ENCODE measurements at places on chromosomes 4 and X.
A peak's percentile ranks its signal among the peaks of the same experiment; 100 is the strongest.

DNA sequence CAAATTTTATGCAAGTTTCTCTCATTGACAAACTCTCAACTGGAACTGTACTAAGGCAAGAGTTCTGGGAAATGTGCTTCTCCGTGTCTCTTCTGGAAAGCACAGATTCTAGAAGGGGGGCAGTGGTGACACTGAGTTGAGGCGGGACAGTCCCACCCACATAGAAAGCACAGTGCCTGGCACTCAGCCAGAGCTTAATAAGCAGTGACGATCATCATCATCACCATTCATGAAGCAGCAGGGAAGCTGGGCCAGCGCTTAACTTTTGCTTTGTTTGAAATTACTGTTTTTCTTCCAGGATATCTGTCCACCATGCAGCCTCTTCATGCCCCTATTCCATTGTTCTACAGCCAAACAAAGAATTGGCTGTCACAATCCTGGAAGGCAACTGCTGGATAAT lies 60.3 kb downstream of the BEND2 start:
- DNase-seq, result no peak

GRCh38 chr4:122219356-122219755 lies 67.2 kb downstream of the BLTP1 start:
- no peak for DNase-seq

DNA sequence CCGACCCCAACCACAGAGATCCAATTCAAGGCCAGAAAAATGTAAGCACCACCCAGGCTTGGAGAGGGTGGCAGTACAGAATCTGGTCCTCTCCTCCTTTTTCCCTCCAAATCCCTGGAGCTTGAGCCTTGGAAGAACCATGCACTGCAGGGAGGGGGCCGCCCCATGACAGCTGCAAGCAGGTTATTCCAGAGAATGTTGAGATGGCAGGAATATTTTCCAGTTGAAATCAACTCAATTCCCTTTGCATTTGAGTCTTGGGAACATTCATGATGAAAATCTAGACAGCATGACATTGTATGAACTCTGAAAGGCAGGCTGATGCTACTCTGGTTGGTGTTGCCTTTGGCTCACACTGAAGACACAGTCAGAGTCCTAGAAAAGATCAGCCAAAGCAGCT lies 386.6 kb upstream of the FGF16 start:
- DNase-seq, result no peak

GRCh38 chr4:13783800-13784411 lies 156.4 kb upstream of the BOD1L1 start:
- no peak for DNase-seq

- DNase-seq, result no peak
Measured at GRCh38 chr4:123298261-123298660, 98.3 kb upstream of the SPRY1 start.

DNA sequence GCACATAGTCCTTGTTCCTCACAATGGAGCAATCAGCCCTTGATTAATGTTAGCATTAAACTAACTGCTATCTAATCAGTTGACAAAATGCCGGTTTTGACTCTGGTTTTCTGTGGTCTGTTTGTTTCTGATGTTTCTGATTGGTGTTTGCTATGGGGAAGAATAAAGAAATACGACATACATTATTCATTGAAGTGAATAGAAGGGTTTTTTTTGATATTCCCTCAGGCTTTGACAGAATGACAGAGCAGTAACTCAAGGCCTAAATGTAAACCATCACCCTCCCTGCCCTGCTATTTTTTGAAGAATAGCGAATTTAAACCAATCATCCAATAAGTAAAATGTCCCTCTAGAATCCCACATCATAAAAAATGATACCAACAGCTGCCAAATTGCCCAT lies 65.5 kb upstream of the HS3ST1 start:
- DNase-seq, result no peak

- no peak for DNase-seq
Measured at GRCh38 chrX:45876206-45876605, 669.0 kb downstream of the ZNF674 start.

DNA sequence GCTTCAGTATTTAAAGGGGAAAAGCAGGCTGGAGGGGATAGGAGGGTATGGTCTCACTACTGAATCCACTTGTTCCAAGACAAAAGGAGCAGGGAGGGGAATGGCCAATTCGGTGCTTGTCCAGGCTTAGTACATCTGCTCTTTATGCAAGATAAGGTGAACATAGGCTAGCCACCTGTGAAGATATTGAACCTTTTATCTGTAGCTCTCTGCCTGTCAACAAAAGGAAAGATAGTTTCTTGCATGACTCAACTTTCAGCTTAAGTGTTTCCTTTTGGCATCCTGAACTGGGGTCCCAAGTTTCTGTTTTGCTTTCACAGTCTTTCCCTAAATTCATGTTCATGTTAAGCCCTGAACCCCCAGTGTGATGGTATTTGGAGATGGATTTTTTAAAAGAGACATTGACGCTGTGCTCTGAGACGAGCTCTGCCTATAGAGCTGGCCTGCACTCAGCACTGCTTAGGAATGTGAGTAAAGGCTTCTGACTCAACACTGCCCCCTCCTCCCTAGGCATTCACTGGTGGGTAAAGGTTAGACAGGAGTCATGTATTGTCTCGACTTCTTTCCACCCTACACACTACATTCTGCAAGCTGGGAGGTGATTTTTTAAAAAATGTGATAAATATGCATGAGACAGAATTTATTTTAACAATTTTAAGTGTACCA lies 28.2 kb downstream of the FAM149A start:
- no peak for DNase-seq

GRCh38 chrX:129961180-129962083 lies 21.0 kb upstream of the BCORL1 start:
- peak; percentile 22 for DNase-seq

- DNase-seq, result no peak
Measured at GRCh38 chrX:41796046-41796445, 72.1 kb downstream of the GPR82 start.

- DNase-seq, result no peak
Measured at GRCh38 chrX:110252711-110253110, 65.2 kb downstream of the AMMECR1 start.

- no peak for DNase-seq
Measured at GRCh38 chr4:184819786-184820185, 6.0 kb downstream of the ACSL1 start.

GRCh38 chr4:62661821-62662220 lies 1461.7 kb downstream of the ADGRL3 start:
- DNase-seq, result no peak

GRCh38 chrX:31353095-31353494 lies 281.3 kb upstream of the FTHL17 start:
- DNase-seq, result no peak

GRCh38 chr4:130851107-130851506 lies 1755.2 kb downstream of the C4orf33 start:
- DNase-seq, result no peak

GRCh38 chr4:117654079-117654478 lies 380.2 kb upstream of the NDST3 start:
- DNase-seq, result no peak

- DNase-seq, result no peak
Measured at GRCh38 chr4:76011018-76011670, 3.8 kb upstream of the CXCL9 start.

DNA sequence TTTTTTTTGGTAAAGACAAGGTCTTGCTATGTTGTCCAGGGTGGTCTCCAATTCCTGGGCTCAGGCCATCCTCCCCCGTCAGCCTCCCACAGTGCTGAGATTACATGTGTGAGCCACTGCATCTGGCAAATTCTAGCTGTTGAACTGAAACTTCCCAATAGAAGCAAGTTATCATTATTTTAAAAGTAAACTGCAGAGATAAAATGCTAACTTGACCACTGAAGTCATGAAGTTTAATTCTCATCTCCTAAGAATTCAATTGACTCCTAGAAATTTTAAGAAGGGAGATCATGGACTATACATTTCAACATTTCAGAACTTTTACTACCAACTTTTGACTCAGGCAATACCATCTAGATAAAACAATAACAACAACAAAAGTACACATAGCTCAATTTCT lies 11.7 kb upstream of the EXOSC9 start:
- no peak for DNase-seq

GRCh38 chr4:3512719-3513118 lies 19.5 kb downstream of the LRPAP1 start:
- no peak for DNase-seq

DNA sequence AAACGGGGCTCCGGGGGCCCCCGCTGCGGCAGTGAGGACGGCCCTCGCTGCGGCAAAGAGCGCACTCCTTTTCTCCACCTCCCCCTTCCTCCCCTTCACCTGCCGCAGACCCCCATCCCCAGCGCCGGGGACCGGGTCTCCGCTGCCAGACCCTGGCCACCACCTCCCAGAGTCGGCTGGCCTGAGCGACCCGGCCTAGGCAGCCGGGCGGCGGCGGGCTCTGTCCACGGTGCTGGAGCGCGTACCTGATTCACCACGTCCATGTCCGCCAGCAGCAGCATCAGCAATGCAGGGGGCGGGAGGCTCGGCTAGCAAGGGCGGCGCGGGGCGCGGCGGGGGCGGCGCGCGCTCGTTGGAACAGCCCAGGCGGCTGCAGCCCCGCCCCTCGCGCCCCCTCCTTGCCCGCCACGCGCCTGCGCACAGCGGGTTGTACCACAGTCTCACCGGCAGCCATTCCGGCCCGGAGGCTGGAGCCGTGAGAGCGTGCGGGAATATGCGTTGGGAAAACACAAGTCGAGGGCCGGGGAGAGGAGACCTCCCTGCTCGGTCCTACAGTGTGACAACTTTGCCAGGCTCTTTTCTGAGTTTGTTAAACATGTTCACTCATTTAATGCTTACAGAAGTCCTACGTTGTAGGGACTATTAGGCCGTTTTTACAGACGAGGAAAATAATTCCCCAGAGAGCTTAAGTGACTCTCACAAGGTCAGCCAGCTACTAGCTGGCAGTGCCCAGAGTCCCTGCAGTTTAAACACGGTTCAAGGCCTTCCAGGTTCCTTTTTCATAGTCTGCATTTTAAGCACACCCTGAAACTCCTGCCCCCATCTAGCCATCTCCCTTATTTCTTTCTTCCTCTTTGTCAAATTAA lies at the start of gene SYP:
Gene SYP, minus strand, starts transcription at position 288 of the 866 bp plus-strand sequence. Its CDS starts 7 bp downstream, at position 281.
- DNase-seq, result peak; percentile 77

DNA sequence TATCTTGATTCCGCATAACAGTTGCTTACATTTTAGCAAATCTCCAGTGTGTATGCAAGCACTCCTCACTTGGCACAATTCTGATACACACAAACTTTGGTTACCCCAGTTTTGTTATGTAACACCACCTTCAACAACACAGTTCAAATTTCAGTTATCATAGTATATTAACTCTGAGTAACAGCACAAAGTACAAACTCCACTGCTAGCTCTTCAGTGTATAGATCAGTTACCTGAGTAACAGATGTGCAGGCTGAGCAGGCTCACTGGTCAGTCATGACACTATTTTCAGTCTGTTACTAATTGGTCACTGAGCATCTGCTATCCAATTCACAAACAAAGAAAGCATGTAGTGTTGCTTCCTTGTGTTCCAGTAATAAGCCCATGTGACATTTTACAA lies 55.4 kb downstream of the PKD2 start:
- no peak for DNase-seq

- DNase-seq, result no peak
Measured at GRCh38 chr4:155161357-155161756, 47.1 kb upstream of the NPY2R start.

DNA sequence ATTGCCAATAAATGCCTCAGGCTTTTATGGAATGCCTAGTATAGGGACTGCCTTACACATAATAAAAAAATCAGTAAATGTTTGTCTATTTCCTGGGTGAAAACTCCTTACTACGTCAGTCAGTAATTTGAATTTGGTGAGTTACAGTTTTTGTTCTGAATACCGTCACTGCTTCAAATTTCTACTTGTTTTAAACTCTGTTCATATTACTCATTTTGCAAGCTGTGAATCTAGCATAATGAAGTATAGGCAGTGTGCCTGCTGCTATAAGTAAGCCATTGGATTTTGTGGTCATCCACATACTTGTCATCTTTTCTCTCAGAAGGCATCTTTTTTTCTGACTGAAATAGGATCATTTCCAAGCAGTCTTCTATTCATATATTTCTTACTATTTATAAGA lies 43.1 kb downstream of the SYNPO2 start:
- DNase-seq, result no peak

- DNase-seq, result no peak
Measured at GRCh38 chrX:149715468-149715867, 3.6 kb downstream of the MAGEA11 start.

DNA sequence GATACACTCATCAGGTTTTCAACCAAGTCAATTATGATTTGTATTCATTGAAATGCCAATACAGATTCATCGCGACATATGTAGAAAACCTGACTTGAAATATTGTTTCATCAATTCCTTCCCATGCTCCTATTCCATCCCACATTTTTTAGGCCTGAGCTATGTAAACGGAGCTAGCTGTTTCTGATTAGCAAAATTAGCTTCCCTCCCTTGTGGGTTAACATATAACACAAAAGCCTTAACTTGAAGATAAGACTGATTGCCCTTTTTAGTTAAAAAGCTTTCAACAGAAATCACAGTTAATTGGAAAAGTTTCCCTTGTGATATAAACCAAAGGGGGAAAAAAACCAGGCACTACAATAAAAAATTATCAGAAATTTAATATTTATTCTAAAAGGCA lies 32.8 kb upstream of the DCLK2 start:
- no peak for DNase-seq
